ENCODE measurements at places on chromosomes 5 and 9.
A peak's percentile ranks its signal among the peaks of the same experiment; 100 is the strongest.

DNA sequence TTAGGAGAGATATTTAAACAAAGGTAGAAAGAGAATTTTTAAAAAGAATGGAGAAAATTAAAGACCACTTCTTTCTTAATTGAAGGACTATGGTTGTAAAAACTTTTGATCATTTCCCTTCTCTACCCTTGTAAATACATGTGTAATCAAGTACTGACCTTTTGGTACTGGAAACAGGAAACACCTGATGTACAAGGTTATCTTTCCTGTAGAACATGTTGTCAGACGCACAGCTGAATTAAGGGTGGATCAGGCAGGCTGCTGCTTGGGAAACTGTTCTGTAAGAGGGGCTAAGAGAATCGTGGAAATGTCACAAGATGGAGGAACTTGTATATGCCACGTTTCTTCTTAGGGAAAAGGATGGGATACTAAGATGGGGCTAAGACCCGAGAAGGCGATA is 341.6 kb downstream of the ZNF608 start:
- no peak for DNase-seq

DNA sequence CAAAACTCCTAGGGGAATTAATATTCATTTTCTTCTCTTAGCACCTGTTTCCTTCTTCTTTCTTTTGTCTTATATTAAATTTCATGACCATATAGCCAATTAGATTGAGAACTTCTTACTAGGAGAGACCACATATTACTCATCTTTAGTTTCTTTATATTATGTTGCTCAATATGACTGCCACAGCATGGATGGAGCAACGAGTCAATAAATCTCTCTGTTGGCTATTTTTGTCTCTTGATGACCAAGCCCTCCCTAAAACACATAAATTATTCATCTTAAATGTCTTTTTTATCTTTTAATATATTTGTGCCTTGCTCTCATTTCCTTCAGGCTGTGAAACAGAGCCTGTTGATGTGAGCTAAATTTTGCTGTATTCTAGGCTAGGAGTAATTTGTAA is 123.0 kb downstream of the ADAMTSL1 start:
- DNase-seq: no peak

GRCh38 chr5:10111571-10111970 is 138.1 kb downstream of the ATPSCKMT start:
- peak; percentile 45 for DNase-seq

DNA sequence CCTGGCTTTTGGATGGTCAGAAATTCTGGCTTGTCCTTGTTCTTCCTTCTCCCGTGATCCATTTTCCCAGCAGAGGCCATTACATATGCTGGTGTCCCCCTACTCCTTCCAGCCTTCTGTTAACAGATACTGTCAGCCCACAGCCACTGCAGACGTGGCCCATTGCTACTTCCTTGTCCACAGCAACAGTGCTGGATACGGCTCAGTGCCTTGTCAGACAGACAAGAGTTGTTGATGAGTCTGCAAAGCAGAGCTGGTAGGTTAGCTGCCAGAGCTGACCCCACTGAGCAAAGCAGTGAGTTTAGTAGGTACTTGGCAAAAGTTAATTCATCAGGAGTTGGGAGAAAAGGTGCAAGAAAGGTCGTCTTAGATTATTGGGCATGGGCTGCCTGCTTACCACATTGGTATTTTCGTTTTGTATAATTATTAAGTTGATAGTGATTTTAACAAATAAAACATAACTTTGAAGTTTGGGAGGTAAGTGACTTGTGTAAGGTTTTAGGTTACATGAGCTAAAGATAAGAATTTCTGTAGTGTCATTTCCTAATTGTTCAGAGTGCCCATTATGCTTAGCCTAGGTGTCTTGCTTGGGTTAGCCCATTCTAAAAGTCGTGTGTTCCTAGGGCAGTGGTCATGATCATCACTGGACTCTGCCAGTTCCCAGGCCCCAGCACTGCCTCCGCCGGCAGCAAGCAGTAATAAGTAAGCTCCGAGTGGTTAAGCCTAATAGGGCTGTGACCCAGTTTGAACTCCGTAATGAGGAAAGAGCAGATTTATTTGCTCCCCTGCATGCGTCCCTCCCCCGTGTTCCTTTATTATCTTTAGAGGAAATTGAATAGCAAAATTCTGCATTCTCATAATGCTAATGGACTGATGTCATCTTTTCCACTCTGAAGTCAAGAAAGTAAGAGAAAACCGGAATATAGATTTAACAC is 292.0 kb downstream of the FANCC start:
- DNase-seq: peak; percentile 61

- DNase-seq: no peak
Observed at GRCh38 chr5:83441747-83442146, 29.8 kb upstream of the VCAN start.

GRCh38 chr5:126794157-126794828 is 17.4 kb downstream of the LMNB1 start:
- DNase-seq: no peak

DNA sequence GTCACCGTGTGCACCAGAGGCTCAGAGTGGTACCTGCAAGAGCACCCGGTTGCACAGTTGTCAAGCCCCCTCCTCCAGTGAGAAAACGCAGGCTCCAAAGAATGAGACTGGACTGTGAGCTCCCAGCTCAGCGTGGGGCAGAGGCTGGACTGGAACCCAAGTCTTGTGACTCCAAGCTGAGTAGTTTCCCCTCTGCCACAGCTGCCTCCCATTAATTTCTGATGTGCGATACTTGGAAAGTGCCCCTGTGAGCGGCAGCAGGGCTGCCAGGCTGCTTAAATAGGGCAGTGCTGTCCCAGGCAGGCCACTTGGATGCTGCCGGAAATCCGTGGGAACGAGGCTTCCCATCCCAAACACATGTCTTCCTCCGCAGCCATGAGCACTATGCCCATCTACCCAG is 62.2 kb upstream of the ANGPTL2 start:
- no peak for DNase-seq

DNA sequence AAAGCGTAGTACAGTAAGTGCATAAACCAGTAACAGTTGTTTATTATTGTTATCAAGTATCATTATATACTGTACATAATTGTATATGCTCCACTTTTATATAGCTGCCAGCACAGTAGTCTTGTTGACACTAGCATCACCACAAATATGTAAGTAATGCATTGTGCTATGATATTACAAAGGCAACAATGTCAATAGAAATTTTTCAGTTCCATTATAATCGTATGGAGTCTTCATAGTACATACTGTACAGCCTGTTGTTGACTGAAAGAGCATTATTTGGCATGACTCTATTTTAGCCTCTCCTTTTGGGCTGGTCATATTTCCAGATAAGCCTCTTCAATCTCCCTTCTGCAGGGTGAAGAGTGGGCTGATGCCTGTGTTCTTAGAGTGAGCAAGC is 40.4 kb downstream of the CFAP95 start:
- no peak for DNase-seq

DNA sequence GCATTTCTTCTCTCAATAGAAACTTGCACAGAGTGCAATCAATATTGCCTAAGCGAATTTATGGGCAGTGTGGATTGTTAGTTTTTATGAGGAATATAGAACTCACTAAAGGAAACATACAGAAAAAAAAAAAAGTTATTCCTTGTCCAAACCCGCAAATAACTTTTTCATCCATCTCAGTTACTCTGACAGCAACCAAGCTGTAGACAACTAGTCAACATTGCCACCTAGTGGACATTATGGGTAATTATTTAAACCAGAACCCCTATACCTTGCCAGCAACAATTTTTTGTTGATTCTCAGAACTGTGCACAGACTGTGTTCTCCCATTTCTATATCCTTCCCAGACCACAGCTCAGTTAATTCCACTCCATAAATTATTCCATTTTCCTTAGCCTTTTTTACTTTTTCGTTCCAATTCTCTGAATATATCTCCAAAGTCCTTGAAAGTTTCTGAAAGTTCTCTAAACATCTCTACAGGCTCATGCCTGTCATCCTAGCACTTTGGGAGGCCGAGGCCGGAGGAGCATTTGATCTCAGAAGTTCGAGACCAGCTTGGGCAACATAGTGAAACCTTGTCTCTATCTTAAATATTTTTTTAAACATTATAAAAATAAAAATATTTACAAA is 2.6 kb upstream of the AFAP1L1 start:
- DNase-seq: no peak

GRCh38 chr5:156595132-156595787 is 254.8 kb upstream of the PPP1R2B start:
- DNase-seq: peak; percentile 43

- no peak for DNase-seq
Observed at GRCh38 chr5:82044010-82044409, 72.2 kb downstream of the ATG10 start.

DNA sequence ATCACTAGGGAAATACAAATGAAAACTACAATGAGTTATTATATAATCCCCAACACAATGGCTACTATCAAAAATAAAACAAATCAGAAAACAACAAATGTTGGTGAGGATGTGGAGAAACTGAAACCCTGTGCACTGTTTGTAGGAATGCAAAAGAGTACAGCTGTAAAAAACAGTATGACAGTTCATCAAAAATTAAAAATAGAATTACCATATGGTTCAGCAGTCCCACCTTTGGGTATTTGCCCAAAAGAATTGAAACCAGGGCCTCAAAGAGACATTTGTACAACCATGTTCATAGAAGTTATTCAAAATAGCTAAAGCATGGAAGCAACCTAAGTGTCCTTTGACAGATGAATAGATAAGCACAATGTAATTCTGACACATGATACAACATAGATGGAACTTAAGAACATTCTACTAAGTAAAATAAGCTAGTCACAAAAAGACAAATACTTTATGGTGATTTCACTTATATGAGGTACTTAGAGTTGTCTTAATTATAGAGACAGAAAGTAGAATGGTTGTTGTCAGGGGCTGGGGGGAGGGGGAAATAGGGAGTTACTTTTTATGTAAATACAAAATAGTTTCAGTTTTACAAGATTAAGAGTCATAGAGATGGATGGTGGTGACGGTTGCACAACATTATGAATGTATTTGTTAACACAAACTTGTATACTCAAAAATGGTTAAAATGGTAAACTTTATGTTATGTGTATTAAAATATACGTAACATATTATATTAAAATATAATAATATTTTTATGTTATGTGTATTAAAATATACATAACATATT is 102.8 kb downstream of the KCTD16 start:
- no peak for DNase-seq

- no peak for DNase-seq
Observed at GRCh38 chr5:116135344-116135743, 50.5 kb downstream of the COMMD10 start.

DNA sequence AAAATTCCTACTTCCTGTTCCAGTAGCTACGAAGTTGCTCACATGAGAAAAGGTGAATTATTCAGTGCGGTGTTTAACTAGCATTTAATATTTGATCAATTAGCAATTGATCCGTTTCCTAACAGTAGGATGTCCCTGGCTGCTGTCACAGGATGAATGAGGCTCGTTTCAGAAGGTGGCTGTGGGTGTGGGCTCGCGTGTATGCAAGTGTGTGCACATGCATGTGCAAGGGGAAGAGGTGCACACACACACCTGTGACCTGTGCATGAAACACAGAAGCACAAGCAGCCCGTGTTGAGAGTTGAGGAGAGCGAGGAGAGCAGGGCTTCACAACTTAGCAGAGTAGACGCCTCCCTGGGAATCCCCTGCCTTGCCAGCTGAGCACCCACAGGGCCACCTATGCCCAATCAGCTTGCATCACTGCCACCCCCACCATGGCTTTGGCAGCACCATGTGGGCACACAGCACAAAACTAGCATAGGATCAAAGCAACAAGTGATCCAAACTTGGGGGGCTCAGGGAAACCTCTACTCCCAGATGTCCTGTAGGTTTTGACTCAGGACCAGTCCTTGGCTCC is 107.2 kb downstream of the C5orf15 start:
- DNase-seq: no peak

DNA sequence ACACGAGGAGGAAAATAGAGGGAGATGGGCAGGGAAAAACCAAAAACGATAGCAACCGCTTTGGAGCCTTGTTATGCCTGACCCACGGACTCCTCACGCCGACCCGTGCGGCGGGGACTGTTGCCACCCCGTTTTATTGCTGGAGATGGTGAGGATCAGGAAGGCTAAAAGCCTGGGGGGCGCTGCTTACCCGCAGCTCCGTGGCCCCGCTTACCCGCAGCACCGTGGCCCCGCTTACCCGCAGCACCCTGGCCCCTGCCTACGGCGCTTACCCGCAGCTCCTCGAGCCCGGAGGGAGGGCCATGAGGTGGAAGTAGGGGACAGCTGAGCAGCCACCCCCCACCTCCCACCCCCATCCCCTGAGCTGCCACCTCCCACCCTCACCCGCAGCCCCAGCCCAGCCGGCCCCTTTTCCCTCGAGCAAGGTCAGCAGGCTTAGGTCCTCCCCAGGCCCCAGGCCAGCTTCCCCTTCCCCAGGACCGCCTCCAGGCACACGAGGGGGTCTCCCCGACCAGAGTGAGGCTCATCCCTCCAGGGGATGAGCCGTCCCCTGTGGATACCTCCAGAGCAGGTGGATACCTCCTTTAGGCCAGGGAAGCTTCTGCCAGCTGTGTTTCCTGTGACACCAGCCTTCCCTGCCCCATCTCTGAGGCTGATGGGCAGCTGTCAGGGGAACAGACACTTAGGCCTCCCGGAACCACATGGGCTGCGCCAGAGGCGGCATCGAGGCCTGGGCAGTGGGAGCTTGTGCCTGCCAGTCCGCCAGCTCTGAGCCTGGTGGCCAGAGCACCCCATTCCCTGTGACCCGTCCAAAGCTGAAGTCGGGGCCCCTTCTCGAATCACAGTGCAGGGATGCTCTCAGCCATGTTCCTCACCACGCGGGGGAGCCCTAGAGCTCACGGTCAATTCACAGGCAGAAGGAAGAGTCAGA is 92.3 kb downstream of the LMX1B start:
- peak; percentile 14 for DNase-seq

DNA sequence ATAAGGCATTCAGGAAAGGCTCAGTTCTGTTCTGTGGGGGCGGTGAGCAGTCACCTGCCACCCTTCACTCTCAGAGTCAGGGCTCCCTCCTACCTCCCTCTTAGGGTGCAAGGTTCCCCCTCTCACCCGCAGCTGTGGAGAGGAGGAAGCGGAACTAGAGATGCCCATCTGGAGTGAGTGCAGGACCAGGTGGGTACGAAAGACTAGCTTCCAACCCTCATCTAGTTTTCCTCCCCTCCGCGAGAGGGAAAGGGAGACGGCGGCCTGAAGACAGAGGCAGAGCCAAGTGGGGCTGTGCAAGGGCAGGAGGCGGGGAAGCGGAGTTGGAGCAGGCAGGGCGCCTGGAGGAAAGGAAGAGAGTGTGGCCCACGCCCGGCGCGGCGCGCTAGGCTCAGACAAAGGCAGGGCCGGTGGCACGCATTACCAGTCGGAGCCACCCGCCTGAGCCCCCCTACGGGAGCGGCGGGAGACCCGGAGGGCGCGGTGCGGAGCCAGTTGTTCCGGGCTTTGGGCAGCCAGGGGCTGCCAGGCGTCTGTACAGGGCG is 7.3 kb downstream of the PRR7 start:
- peak; percentile 79 for DNase-seq

GRCh38 chr5:32129074-32129598 is 45.0 kb downstream of the GOLPH3 start:
- DNase-seq: no peak

GRCh38 chr9:134318481-134318891 is 7.8 kb upstream of the RXRA start:
- DNase-seq: peak; percentile 22

- DNase-seq: no peak
Observed at GRCh38 chr5:138111937-138112336, 27.3 kb downstream of the NME5 start.

Data from right hindlimb (tissue), 1 donor.